ENCODE measurements at places on chromosomes 4 and X.
A peak's percentile ranks its signal among the peaks of the same experiment; 100 is the strongest.

GRCh38 chr4:182556580-182556979 is 313.4 kb downstream of the TENM3 start:
- DNase-seq = no peak

GRCh38 chrX:17637235-17637634 is 100.1 kb upstream of the SCML1 start:
- DNase-seq = no peak

GRCh38 chr4:13794819-13795565 is 167.5 kb upstream of the BOD1L1 start:
- no peak for DNase-seq

- DNase-seq = no peak
Measured at GRCh38 chrX:2264179-2265030, 236.4 kb downstream of the DHRSX start.

GRCh38 chr4:169791062-169791461 is 33.3 kb upstream of the HPF1 start:
- no peak for DNase-seq

DNA sequence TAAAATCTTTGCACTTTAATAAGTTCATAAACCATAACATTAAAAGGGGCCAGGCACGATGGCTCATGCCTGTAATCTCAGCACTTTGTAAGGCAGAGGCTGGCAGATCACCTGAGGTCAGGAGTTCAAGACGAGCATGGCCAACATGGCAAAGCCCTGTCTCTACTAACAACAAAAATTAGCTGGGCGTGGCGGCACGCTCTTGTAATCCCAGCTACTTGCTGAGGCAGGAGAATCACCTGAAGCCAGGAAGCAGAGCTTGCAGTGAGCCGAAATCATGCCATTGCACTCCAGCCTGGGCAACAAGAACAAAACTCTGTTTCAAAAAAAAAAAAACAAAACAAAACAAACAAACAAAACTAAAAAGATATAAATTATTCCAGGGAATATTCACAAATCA is 595.2 kb upstream of the LCORL start:
- DNase-seq = no peak

DNA sequence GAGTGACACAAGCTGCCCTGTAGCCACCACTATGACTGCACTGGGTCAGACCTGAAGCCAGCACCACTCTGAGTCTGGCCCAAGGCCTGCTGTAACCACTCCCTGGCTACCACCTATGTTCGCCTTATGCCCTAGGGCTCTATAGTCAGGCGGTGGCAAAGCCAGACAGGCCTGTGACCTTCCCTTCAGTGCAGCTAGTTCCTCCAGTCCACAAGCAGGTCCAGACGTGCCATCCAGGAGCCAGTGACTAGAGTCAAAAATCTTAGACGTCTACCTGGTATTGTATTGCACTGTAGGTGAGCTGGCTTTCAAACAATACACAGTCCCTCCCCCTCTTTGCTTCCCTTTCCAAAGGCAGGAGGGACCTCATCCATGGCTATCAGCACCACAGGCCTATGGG is 54.0 kb upstream of the RNF128 start:
- DNase-seq = no peak

GRCh38 chrX:110914281-110914680 is 118.7 kb upstream of the CHRDL1 start:
- no peak for DNase-seq

- DNase-seq = no peak
Measured at GRCh38 chr4:142350871-142351270, 495.2 kb downstream of the INPP4B start.

DNA sequence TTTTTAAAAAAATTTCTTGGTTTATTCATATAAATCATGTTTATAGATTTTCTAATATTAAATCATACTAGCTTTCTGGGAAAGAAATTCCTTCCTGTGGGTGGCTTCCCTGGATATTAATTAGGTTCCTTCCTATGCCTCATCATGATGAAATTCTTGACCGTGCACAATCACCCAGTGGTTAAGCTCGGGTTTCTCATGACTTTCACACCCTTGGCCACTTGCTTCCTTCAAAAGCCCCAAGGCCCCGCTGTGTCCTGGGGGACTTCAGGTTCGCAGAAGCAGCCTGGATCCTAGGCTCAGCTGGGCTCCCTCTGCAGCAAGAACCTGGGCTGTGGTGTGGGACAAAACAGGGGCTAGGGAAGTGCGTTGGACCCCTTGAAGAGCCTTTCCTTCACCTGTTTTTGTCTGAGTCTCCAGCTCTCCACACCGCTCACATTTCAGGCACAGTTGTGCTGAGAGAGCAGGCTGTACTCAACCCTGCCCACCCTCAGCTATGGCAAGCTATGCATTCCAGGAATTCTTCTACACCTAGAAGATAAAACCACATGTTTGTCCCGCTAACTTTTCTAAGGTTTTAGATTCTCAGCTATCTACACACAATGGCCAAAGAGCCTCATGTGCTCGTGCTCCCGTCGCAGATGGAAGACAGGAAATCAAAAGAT is 48.9 kb upstream of the TMSB15B start:
- DNase-seq = peak; percentile 0

- no peak for DNase-seq
Measured at GRCh38 chr4:179195887-179196286, 1753.7 kb upstream of the AGA start.

DNA sequence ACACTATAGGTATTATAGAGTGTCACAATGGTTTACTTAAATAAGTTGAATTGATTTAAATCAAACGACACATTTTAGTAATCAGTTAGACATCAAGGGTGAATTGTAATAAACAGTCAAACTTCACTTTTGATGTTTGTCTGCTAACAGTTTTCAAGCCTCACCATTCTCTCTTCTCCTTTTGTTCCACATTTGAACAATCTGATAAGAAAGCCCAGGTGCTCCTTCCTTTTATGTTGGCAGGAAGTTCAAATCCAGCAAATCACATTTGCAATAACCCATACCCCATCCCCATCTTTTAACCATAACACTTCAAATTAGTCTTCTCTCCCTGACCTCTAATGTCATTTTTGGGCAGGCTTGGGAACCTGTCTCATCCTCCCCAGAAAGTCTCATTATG is 63.4 kb upstream of the GC start:
- no peak for DNase-seq

GRCh38 chr4:141730805-141731204 is 94.4 kb downstream of the IL15 start:
- DNase-seq = no peak

DNA sequence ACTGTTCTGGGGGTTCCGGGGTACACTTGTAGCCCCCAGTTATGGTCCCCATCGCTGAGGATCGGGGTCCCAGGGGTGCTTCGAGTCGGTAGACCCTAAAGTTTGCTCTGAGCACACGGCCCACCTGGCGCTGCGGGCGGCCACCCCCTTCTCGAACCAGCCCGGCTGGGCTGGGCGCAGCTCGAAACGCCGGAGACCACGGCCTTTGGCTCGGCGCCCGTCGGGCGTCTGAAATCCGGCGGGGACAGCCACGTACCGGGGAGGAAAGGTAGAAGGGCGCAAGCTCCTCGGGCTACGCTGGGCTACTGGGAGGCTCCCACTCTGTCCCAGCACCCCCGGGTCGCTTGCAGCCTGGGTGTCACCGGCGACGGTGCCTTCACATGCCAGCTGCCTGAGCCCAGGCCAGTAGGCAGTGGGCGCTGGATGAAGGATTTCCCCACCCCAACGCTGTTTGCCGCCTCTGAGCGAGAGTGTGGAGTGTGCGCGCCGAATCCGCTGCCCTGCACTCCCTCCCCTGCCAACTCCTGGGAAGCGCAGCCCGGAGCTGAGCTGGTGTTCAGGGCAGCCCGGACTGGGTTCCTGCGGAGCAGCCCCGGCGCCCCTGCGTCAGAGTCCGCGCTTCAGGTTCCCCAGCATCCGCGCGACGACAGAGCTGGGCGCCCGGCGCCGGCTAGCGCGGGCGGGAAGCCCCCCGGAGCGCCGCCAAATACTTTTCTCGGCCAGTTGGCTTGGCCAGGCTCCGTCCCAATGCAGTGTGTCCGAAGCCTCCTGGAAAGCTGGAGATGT is 637 bp downstream of the MAMLD1 start:
- DNase-seq = no peak

DNA sequence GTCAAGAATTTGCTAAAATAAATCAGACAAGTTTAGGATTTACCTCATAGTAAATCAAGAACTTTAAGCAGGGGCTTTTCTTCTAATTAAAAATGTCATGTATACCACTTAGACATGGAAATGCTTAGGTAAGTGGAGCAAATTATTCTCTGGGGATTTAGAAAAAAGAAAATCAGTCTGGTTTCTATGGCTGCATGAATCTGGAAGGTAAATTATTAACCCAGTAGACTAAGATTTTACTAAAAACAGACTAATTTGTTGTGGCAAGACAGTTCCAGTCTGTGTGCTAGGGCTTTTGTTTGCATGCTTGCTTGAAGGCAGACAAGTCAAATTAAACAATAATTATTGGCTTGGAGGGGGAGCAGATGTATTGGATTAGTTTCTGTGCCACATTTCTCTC is 140.6 kb downstream of the TBL1X start:
- DNase-seq = no peak

- no peak for DNase-seq
Measured at GRCh38 chr4:140082391-140082755, 71.6 kb downstream of the MAML3 start.

GRCh38 chr4:61485056-61485455 is 284.9 kb downstream of the ADGRL3 start:
- no peak for DNase-seq

DNA sequence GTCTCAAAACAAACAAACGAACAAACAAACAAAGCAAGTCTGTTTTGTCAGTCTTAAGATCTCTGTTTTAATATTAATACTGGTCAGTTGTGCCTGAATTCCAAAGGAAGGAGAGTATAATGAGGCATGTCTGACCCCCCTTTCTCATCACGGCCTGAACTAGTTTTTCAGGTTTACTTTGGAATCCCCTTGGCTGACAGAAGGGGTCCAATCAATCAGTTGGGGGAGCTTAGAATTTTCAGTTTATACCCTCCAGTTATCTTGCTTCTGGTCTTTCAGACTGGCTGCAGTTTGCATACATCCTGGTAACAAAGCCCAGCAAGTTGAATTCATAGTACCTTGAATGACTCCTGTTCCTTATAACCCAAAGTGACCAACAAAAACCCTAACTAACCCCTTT is 41.1 kb downstream of the TBC1D9 start:
- DNase-seq = no peak

Measured in stromal cell of bone marrow (primary cell).